NCI-H82 (cell line): ENCODE measurements at places on chromosomes 11 and 22.

DNA sequence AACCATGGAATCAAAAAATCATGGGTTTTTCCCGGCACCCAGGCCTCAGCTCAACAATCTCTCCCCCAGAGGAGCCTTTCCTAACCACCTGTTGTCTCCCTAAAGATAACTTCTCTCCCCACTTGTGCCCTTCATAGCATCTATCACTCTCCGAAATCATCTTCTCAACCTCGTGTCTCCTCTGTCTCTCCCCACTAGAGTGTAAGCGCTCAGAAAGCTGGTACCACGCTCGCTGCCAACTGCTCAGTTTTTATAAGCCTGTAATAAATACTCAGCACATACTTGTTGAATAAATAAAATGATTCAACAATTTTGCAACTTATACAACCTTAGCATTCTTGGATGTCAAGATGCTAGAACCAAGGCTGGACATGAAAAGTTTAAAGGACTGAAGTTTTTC lies 185.2 kb downstream of the BCR start:
- DNase-seq: no peak

GRCh38 chr22:17191163-17191784 lies 28.0 kb downstream of the ADA2 start:
- DNase-seq: no peak

DNA sequence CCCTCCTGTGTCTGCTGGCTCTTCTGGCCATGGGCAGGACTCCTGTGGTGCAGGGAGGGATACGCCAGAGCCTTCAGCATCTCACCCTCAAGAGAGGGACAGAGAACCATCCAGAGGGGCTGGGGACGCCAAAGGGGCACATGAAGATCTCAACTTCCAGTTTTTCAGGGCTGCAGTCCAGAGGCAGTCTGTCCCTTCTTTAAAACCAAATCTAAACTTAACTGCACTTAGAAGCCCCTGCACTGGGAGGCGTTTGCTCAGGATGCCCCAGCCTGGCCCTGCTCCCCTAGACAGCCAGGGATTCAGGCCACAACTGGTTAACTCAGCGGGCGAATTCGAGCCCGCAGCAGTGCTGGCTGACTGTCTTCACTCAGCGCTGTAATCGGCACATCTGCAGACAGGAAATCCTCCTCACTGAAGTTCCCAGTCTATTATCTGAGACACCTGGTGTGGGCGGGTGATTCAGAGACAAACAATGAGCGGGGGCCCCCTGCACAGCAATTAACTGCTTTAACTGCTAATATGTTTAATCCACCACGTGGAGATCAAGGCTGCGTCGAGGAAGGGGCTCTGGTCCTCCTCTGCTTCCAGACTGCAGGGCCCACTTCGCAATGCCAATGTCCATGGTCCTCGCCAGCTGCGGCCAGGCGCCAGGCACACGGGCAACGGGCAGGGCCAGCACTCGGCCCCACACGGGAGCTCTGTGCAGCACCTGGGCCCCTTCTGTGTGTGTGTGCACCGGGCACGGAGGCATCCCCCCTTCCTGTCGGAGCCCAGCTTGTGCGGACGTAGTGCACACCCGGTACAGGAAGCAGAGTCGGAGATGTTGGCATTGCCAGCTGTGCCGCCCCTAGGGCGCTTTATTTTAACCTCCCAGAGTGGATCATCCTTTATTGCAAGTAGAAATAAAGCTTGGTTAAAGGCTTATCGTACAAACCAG lies 36.9 kb upstream of the GNB1L start:
- peak; percentile 97 for DNase-seq

- DNase-seq: no peak
Observed at GRCh38 chr11:73912026-73912425, 35.2 kb downstream of the PAAF1 start.

GRCh38 chr11:43135966-43136534 lies 175.7 kb upstream of the API5 start:
- DNase-seq: no peak

- no peak for DNase-seq
Observed at GRCh38 chr22:35452351-35452781, 52.4 kb downstream of the MCM5 start.

- DNase-seq: no peak
Observed at GRCh38 chr22:27772984-27773498, 28.5 kb downstream of the MN1 start.

- DNase-seq: no peak
Observed at GRCh38 chr11:126603486-126603885, 248.0 kb downstream of the ST3GAL4 start.

- no peak for DNase-seq
Observed at GRCh38 chr11:131281316-131281715, 89.1 kb upstream of the NTM start.

- DNase-seq: peak; percentile 96
Observed at GRCh38 chr11:70477609-70478008, 79.3 kb downstream of the CTTN start.

GRCh38 chr11:109512249-109512648 lies 90.3 kb downstream of the C11orf87 start:
- no peak for DNase-seq
